C1 segment of cervical spinal cord (tissue), 14 donors: ENCODE measurements at places on chromosomes 4 and X.

GRCh38 chr4:2694691-2695090 lies 61.4 kb downstream of the TNIP2 start:
- DNase-seq, result no peak

DNA sequence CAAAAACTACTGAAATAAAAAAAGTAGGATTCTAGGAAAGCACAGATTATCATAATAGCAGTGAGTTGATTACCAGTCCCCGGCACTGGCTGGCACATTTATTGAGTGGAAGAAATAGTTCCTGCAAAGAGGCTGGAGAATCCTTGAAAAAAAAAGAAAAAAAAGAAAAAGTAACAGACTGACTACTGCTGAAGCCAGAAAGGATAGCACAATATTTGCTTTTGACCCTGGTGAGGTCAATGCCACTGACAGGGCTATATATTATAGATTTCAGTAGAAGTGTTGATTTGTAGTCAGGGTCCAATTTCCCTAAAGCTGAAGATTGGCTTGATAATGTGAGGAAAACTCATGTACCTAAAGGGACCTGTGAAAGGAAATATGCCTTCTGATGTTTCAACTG lies 64.7 kb downstream of the NDNF start:
- DNase-seq, result no peak

DNA sequence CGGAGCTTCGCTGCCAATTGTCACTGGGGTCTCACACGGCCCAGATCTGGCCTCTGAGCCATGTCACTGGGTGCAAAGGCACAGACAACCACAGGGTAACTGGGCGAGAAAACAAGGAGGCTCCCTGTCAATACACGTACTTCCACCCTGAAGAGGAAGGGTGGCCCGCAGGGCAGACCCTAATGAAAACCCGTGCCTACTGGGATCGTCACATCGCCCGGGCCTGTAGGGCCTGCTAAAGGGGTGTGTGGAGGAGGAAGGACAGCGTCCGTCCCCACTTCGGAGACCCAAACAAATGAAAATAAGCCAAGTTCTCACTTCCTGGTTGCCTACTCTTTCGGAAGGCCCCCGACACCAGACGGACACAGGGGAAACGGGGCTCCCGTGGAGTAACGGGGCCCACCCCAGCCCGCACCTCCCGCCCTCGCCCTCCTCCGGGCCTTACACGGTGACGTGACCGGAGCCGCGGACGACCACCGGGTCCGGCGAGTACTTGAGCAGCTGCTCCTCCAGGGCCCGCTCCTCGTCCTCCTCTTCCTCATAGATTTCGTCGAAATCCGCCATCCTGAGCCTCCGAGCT lies 578 bp downstream of the CHIC2 start:
- peak; percentile 33 for DNase-seq

GRCh38 chr4:97104666-97105065 lies 1038.6 kb downstream of the STPG2 start:
- no peak for DNase-seq

GRCh38 chrX:133980832-133981588 lies 4.4 kb downstream of the GPC3 start:
- no peak for DNase-seq

DNA sequence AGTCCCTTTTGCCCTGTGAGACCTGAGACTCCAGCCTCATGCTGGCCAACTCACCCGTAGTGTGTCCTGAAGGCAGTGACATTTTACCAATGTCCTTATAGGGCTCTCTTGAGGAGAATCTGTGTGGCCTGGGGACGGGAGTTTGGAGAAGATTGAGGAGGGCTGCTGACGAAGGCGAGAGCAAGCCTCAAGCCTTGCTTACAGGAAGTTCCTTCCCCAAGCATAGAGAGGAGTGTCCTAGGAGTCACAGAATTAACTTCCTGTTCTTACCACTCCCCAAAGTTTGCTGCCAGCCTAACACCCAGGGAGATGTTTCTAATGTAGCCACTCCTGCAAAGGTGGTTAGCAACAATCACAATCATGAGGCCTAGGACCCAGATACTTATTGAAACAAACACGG lies at the start of gene NXF3:
TSS of gene NXF3 (minus strand) at position 202 of the 400 bp plus-strand sequence. CDS start at position 82, 120 bp downstream.
- no peak for DNase-seq

GRCh38 chr4:139799615-139800014 lies 134.0 kb downstream of the MGST2 start:
- DNase-seq, result no peak

- DNase-seq, result no peak
These were observed 270.6 kb downstream of the TRIML1 start for GRCh38 chr4:188409851-188410250.

DNA sequence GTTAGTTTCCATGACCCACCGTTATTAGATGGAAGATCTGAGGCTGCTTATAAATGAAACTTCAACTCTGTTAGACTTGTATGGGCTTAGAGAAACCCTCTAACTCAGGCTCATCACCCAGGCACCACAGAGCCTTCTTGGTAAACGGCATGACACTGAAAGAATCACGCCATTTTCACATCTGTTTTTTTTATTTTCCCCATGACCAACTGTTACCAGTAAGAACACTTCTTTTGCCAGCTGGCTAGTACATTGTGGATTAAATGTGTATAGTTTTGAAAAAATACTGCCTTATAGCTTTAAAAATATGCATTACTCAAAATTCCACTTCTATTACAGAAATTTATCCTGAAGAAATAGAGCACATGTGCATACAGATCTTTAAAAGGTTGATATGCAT lies 48.0 kb upstream of the APELA start:
- no peak for DNase-seq

GRCh38 chr4:105108971-105109370 lies 37.7 kb upstream of the TET2 start:
- no peak for DNase-seq

GRCh38 chrX:39409246-39409917 lies 608.1 kb downstream of the MID1IP1 start:
- no peak for DNase-seq

DNA sequence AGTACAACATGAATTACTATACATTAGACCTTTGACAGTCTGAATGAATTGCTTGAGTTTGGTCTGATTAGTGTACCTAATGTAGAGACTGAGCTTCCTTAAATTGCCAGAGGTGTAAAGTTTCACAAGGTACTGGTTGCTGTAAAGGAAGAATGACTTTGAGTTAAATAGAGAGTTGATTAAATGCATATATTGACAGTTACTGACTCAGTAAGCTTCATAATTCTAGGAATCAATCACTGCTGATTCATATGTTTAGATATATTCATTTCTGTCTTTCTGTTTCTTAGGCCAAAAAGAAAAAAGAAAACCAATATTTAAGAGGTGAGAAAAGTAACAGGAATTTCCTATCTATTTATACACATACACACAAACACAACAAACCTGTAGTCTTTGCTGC lies 16.2 kb upstream of the ART3 start:
- DNase-seq, result no peak

DNA sequence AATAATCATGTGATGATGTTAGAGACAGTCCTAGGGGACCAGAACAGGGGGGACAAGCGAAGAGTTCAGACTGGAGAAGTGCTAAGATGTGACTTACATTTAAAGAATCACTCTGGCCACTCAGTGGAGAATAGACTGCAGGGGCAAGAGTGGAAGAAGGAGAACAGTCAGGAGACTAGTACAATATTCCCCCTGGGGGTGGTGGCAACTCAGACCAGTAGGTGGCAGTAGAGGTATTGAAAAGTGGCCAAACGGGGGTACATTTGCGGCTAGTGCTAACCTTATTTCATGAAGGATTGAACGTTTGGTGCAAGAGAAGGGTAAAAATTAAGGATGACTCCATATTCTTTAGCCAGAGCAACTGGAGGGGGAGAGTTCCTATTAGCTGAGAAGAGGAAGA lies 2.7 kb upstream of the BMX start:
- no peak for DNase-seq

- DNase-seq, result no peak
These were observed 54.1 kb downstream of the HOPX start for GRCh38 chr4:56626963-56627362.

DNA sequence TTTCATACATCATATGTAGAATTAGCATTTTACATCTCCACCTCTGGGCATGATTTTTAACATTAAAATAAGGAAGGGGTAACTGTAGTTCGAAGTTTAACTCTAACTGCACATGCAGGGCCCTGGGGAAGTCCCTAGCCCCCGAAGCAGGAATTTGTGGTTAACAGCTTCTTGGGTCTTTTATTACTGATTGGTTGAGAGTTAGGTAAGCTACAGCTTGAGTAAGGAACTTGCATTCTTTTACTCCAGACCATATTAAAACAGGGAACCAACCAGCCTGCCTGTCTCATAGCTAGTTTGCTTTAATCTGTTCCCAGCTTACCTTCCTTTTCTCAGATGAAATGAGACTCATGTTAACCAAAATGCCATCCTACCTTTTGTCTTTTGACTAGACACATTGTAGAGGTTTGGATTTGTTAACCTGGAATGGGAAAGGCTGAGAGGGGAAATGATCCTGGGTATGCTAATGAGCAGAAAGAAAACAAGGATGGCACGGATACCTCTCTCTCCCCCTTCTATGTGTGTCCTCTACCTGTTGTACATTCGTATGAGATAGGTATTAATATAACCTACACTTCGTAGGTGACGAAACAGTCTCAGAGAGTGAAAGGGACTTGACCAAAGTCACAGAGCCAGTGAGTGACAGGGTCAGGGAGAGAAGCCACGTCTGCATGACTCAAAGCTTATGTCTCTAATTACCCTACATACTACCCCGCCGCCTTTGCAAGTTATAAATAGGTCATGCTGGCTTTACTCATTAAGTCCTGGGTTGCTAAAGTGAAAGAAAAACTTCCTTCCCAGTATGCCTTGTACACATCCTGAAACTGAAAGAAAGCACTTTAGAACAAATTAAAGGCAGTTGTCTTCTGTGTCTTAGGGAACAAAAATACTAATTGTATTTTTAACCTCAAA lies 119.5 kb upstream of the AFF2 start:
- DNase-seq, result no peak

- DNase-seq, result no peak
These were observed 20.8 kb upstream of the MANBA start for GRCh38 chr4:102781570-102781969.

DNA sequence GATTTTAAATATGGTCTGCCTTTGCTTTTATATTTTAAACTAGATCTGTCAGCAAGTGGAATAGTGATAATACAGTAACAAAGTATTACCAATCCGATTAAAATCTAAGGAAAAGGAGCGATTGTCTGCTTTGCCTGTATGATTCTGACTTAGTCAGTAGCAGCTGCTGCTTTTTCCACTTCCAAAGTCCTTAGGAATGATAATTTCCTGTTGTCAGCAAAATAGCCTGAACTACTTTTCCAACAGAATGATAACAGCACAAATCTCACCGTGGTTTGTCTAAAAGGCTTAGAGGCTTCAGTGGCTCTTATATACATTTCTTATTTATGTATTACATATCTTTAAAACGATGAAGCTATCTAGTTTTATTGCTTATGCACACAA lies 290.0 kb downstream of the ANK2 start:
- DNase-seq, result no peak

DNA sequence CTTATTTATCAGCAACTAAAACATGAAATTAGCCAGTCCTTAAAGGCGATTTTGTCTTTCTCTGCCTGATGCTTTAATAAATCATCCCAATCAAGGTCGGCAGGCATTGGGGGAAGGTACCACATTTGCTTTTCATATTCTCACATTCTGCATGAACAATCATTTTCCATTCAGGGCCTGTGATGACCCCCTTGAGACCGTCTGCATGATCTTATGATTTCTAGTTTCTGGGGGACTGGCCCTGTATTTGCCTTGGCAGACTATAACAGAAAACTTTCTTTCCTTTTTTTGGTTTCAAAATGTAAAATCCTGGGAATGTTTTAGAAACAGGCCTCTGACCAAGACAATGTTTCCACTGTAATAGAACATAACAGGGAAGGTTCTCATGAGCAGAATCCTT lies 296.8 kb downstream of the IDS start:
- DNase-seq, result no peak
